ENCODE measurements at places on chromosomes 12 and 14.

GRCh38 chr12:62268956-62269355 is 8.8 kb downstream of the USP15 start:
- peak; percentile 58 for DNase-seq

- peak; percentile 91 for DNase-seq
Observed at GRCh38 chr14:31090883-31091764, 64.9 kb upstream of the STRN3 start.

- no peak for DNase-seq
Observed at GRCh38 chr14:57869617-57870016, 3.7 kb upstream of the SLC35F4 start.

DNA sequence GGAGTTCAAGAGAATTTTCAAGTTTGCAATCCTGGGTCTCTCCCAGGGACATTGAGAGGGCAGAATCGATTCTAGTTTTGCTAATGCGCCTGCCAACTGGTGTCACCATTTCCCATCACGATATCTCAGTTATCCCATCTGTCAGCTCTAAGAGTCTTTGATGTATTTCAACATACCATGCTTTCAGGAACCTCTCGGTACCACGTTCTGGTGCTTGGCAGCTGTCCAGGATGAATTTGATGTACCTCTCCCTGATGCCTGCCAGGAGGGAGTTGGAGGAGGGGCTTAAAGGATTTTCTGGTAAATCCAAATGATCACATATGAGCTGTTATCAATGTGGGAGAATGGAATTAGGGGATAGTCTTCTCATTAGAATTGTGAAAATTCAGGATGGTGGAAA is 332.5 kb downstream of the RGS6 start:
- no peak for DNase-seq

Measured in fibroblast of the aortic adventitia (primary cell).